ENCODE measurements at places on chromosomes 2 and 18. TPM values are rescaled to one million over a fixed set of nuclear protein-coding genes. Genes with fewer than 3 reads are reported as not detected.

Gene COL6A3
- total RNA-seq, result 150 TPM

Gene ACADL
- total RNA-seq, result 8.2 TPM

Gene NEU2
- not detected for total RNA-seq

Gene RFTN2
- 1.9 TPM for total RNA-seq

Gene RAB6C
- total RNA-seq, result not detected

Gene NT5DC4
- total RNA-seq, result not detected

Gene PRKAG3
- total RNA-seq, result 54.6 TPM

Gene ZNF804A
- total RNA-seq, result not detected

Gene CFAP53
- total RNA-seq, result 1.4 TPM

Gene METAP1D
- 4.3 TPM for total RNA-seq

Gene BCL11A
- not detected for total RNA-seq

Gene LONRF2
- total RNA-seq, result 7.5 TPM

Gene PIEZO2
- total RNA-seq, result 3.0 TPM

Measured in gastrocnemius medialis (tissue), 4 donors.